ENCODE measurements at places on chromosomes 5 and 9.

DNA sequence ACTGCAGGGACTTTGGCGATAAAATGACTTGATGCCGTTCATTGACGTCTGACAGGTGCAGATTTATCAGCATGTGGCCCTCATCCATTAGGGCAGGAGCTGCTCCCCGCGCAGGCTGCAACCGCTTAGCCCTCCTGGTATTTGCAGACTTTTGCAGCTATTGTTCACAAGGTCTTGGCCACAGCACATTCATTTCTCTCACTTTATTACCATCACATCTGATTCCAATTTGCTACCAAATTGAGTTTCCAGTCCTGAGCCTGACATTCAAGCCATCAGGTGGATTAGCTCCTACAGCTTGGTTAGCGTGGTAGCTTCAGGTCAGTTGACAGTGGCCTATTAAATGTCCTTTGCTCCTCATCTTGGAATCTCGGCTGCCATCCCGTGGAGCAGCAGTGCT is 299.2 kb downstream of the CD180 start:
- ATAC-seq: no peak

- peak; percentile 85 for ATAC-seq
Measured at GRCh38 chr5:132099076-132099748, 25.6 kb downstream of the CSF2 start.

DNA sequence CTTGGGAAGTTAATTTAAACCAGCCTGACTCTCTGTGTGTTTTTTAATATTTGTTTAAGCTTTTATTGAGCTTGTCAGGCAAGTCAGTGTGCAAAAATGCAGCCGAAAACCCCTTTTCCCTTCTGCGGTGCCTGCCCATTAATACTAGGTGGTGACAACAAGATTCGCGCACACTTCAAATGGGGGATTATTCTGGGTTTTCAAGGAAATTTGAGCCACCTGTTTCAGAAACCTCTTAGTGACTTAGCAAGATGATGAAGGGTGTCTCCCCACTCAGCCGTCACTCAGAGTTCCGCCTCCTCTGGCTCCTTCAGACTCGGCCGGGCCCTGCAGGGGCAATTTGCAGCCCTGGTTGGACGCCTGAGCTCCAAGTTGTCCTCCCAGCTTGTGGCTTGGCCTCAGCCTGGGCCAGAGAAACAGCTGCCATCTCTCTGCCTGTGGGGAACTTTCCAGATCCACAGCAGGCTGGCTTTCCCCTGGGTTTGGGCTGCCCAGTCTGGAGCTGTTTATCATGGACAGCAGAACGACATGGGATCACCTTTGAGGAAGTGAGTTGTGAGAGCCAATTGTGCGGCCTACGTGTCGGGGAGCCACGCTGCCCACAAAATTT is 75.9 kb downstream of the SPRY4 start:
- no peak for ATAC-seq

- peak; percentile 51 for ATAC-seq
Measured at GRCh38 chr9:20504930-20505329, 117.4 kb downstream of the MLLT3 start.

GRCh38 chr5:33969572-33970452 is 14.7 kb downstream of the SLC45A2 start:
- no peak for ATAC-seq

- no peak for ATAC-seq
Measured at GRCh38 chr5:78621291-78621738, 27.3 kb downstream of the LHFPL2 start.

GRCh38 chr5:42628821-42629220 is 127.8 kb upstream of the CCDC152 start:
- ATAC-seq: no peak

GRCh38 chr5:38756068-38756467 is 89.7 kb upstream of the OSMR start:
- ATAC-seq: no peak

GRCh38 chr5:140043508-140043872 is 391 bp upstream of the NRG2 start:
- no peak for ATAC-seq

GRCh38 chr9:93223260-93224180 is 39.6 kb downstream of the WNK2 start:
- ATAC-seq: no peak

DNA sequence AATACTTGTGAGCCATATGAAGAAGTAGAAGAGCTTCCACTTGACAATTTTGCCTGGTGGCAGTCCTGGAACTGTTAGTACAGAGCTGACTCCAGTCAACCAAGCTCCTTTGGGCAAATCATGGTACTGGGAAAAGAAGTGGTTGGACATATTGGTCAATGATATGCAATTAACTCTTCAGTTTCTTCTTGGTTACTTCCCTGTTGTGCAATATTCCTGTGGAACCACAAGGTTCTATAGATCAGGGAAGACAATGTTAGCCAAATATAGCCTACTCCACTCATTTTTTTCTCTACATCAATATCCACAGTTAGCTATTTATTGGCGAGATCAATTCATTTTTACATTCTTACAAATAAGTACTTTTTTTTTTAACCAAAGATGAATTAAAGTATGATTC is 14.4 kb upstream of the GDA start:
- no peak for ATAC-seq

- ATAC-seq: no peak
Measured at GRCh38 chr9:119924736-119925135, 555.5 kb upstream of the BRINP1 start.

GRCh38 chr9:113963017-113963620 is 87.0 kb downstream of the ZNF618 start:
- ATAC-seq: no peak

DNA sequence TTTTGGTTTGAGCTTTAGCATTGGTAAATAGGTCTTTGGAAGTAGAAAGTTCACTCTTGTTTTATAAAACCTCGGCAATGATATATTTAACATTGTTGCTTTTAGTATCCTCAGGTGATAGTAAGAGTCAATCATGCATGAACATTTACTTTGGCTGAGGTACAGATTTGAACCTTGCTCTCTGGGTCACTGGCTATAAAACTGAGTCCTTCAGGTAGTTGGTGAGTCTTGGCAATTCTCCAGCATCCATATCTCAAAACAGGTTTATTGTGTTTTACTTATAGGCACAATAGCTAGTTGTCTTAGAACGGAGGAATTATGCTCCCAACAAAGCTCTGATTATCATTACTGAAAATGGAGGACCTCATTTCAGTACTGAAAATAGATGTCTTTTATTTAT is 75.1 kb downstream of the MAT2B start:
- no peak for ATAC-seq

- ATAC-seq: no peak
Measured at GRCh38 chr5:133669472-133669871, 57.1 kb upstream of the FSTL4 start.

DNA sequence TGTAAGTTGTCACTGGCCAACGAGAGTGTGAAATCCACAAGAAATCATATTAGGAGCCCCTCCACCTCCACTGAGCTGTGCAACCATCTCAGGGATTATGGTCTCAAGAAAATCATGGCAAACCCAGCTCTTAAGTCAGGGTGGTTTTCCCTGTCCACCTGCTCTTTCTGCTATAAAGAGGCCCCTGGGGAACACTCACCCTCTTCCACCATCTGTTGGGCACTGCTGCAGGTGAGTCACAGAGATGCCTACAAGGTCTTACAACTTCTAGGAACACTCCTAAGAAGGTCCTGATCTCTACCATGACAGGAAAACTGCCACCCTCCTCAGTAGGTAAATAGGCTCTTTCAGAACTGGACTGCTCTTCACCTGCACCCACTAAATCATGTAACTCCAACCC is 61.8 kb downstream of the DRD1 start:
- ATAC-seq: no peak

DNA sequence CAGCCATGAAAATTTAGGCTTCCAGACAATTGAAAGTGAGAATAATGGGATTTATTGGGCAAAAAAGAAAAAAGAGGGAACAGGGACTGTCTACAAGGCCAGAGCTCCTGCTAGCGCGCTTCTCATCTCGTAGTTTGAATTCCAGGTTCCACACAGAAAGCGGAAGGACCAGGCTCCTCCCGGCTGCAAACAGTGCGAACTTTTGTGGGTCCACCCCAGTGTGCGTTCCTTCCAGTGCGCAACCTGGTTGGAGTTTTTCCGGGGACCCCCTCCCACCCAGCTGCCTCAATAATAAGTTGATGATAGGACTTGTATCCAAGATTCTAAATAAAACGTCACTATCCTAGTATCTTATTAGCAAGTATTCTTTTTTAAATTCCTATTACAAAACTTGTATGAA is 467.7 kb upstream of the TUSC1 start:
- ATAC-seq: no peak

GRCh38 chr5:55440188-55440646 is 94.5 kb downstream of the PLPP1 start:
- ATAC-seq: peak; percentile 75

DNA sequence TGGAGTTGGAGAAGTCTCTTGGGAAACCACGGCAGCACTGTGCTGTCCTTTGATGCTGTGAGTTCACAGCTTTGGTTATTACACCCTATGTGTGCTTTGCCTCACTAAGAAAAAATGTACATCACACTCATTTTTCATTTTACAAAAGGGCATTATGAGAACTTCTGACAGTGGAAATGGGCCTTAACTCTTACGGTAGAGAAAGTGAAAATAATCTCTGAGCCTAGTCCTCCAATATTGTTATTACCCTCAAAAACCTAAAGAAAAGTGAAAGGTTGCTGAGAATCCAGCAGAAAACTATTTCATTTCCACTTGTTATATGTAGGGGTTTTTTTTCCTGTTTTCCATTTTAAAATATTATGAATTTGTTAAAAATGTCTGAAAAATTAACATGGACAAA is 8.2 kb upstream of the OR13D1 start:
- ATAC-seq: no peak

DNA sequence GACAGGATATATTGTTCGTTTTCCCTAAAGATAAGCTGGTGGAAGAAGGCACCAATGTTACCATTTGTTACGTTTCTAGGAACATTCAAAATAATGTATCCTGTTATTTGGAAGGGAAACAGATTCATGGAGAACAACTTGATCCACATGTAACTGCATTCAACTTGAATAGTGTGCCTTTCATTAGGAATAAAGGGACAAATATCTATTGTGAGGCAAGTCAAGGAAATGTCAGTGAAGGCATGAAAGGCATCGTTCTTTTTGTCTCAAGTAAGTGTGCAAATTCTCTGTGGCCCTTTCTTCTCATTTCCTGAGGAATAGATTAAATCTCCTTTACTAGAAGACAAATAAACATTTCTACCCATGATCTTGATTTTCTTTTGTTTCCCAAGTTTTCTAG is 38.0 kb downstream of the OSMR start:
- no peak for ATAC-seq

- ATAC-seq: no peak
Measured at GRCh38 chr5:86029308-86029707, 588.4 kb upstream of the COX7C start.

GRCh38 chr9:130042885-130043653 is at the start of gene FNBP1:
Gene FNBP1 (minus strand): TSS chr9:130043189. CDS start chr9:130042975, 214 bp downstream.
- ATAC-seq: peak; percentile 65

- ATAC-seq: no peak
Measured at GRCh38 chr5:42666869-42667268, 89.7 kb upstream of the CCDC152 start.

DNA sequence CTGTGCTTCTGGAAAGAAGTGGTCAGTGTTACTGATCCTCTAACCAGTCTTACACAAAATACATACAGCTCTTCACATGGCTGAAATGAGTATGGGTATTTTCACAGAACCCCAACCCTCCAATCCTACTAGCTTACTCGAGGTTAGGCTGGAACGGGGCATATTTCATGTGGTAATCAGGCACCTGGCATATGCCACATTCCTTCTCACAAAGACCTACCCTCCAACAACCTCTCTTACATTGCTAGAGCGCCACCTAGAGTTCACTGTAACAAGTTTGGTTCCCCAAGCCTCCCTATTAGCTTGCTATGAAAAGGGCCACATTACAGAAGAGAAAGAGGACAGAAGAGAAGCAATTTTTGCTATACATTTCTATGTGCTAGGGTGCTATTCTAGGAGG is 597.3 kb downstream of the PRELID2 start:
- no peak for ATAC-seq

DNA sequence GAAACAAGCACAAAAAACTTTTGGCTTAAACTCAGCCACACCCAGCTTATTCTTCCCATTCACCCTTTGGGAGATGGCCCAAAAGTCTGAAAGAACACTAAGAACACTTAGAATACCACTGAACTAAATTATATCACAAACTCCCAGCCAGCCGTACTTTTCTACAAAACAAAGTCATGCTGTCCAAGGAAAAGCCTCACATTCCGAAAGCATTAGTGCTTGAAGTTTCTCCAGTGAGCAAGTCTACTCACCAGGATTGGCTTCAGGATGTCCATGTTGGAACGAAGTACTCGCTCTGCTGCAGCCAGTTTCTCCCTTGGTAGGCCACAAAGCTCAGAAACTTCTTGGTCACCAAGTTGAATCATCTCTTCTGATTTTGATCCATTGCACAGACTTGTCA is 69.7 kb downstream of the ABCA1 start:
- ATAC-seq: no peak

- no peak for ATAC-seq
Measured at GRCh38 chr9:36163786-36164170, 5.4 kb upstream of the CCIN start.

DNA sequence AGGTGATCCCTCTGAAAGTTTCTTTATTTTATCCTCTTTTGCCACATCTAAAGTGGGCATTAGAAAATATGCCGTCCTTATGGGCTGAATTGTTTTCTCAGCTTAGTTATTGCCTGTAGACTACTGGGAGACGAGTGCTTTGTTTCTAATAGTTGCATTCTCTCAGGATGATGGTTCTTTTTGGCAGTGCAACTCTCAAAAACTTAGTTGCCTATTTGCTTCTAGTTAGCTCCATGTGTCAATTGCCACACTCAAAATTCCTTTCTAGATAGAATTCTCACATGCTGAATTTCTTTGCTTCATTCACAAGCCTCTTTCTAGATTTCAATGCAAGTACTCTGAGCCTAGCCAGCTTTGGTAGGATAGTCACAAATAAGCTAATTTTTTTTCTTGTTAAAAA is 155.5 kb downstream of the FGF10 start:
- no peak for ATAC-seq

GRCh38 chr5:65125591-65126541 is 355.9 kb downstream of the ADAMTS6 start:
- no peak for ATAC-seq
